ENCODE measurements at places on chromosomes 3 and 15. TPM values are rescaled to one million over a fixed set of nuclear protein-coding genes. Genes with fewer than 3 reads are reported as not detected.

Gene MAPKBP1
- total RNA-seq = 24.3 TPM

Gene SAMD7
- not detected for total RNA-seq

Gene CYP1A2
- not detected for total RNA-seq

Gene DCBLD2
- total RNA-seq = 27.2 TPM

GRCh38 chr3:125556314-125556713 lies 36.3 kb upstream of the SNX4 start:
- no peaks in the 10 kb centered on the region for H3K36me3 ChIP-seq
- H3K27me3 ChIP-seq = no peaks in the 10 kb centered on the region
- no peaks in the 10 kb centered on the region for H3K4me1 ChIP-seq
- H3K4me3 ChIP-seq = no peak overlapping the region
- no peak overlapping the region for H3K27ac ChIP-seq

DNA sequence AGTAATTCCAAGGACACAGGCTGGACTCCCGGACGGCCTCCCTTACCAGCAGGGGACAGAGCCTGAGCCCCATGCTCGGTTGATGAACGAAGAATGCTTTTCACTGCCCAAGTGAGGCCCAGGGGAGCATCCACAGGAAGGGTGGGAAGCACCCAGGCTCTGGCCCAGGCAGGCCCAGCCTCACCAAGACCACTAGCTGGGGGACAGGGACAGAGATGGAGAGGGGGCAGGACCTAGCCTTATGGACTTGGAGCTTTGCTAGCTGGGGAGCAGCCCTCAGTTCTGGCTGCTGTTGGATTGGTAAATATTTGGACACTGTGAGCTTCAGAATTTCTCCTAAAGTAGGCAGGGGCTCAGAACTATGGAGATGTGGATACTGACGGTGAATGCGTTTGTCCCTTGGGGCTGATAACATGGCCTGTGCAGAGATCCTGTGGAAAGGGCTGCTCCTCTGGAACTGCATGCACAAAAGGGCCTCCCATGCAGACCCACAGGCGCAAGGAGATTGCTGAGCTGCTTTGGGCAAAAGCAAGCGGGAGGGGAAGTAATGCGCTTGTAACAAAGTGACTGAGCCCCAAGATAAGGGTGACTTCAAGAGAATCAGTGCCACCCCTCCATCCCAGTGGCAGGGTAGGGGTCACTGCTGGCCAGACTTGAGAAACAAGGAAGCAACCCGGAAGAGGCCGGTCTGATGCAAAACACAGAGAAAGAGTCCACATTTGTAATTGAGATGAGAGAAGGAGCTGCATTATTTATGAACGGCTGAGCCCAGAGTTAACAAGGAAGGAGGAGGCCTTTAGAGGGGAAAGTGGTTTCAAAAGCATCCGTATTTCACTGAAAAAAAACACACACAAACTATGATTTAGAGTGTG lies 70.1 kb upstream of the MEF2A start:
- no peaks in the 10 kb centered on the region for H3K4me1 ChIP-seq
- peaks cover 2% of the 10 kb centered on the region for H3K27me3 ChIP-seq
- no peak for DNase-seq
- H3K4me3 ChIP-seq = no peak overlapping the region
- no peak overlapping the region for H3K27ac ChIP-seq
- no peaks in the 10 kb centered on the region for H3K36me3 ChIP-seq

- H3K36me3 ChIP-seq = peaks cover 17% of the 10 kb centered on the region
- no peaks in the 10 kb centered on the region for H3K27me3 ChIP-seq
- no peak for DNase-seq
- H3K4me3 ChIP-seq = no peak overlapping the region
- H3K4me1 ChIP-seq = no peaks in the 10 kb centered on the region
Measured at GRCh38 chr3:183807209-183807728, 18.1 kb downstream of the MAP6D1 start.

GRCh38 chr3:71968544-71968943 lies 183.6 kb upstream of the PROK2 start:
- no peaks in the 10 kb centered on the region for H3K27me3 ChIP-seq
- no peak overlapping the region for H3K27ac ChIP-seq
- no peaks in the 10 kb centered on the region for H3K4me1 ChIP-seq
- H3K36me3 ChIP-seq = no peaks in the 10 kb centered on the region

DNA sequence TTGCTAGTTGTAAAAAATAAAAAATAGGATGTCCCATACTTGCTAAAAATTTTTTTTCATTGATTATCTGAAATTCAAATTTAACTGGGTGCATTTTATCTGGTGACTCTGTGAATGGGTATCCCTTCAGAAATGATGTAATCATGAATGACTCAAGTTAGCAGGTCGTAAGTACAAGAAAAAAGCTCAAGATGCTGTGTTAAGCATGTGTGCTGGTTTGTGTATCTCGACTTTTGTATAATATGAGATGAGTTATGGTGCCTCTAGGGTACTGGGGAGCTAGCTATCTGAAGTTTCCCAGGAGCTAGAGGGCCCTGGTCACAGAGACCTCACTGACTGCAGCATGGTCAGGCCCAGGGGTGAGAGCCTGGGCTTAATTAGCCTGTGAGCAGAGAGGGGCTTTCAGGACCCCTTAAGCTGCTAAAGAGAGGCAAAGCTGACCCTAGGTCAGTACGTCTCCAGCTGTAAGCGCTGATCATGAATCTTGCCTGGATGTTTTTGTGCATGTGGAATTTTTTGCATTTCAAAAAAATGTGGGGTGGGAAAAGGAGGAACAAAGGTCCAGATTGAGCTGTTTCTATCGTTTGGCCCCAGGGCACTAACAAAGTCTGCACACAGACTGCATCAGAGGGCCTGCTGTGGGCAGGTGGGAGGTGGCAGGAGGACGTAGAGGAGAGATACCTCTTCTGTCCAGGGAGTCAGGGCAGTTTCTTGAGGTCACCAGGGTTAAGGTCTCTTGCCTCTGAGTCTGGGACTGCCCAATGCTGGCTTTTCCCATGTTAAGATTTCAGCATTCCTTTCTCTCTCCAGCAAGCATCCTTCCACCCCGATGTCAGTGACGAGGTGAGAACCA lies 233.2 kb upstream of the TPM1 start:
- H3K27me3 ChIP-seq = no peaks in the 10 kb centered on the region
- H3K27ac ChIP-seq = no peak overlapping the region
- no peaks in the 10 kb centered on the region for H3K36me3 ChIP-seq
- no peak overlapping the region for H3K4me3 ChIP-seq
- H3K4me1 ChIP-seq = no peaks in the 10 kb centered on the region
- DNase-seq = no peak

GRCh38 chr3:187368251-187369088 lies at the start of gene RTP4:
Gene RTP4, plus strand, starts transcription at chr3:187368385. Its CDS starts 57 bp downstream, at chr3:187368442.
- H3K4me1 ChIP-seq = no peaks in the 10 kb centered on the region
- no peaks in the 10 kb centered on the region for H3K27me3 ChIP-seq
- no peak for DNase-seq
- H3K36me3 ChIP-seq = no peaks in the 10 kb centered on the region
- peak within 1 kb of the TSS; percentile 74 for H3K4me3 ChIP-seq
- peak within 1 kb of the TSS; percentile 97 for H3K27ac ChIP-seq

- H3K36me3 ChIP-seq = no peaks in the 10 kb centered on the region
- no peak overlapping the region for H3K4me3 ChIP-seq
- peaks cover 4% of the 10 kb centered on the region for H3K4me1 ChIP-seq
Measured at GRCh38 chr15:66883284-66883911, 181.4 kb downstream of the SMAD6 start.

DNA sequence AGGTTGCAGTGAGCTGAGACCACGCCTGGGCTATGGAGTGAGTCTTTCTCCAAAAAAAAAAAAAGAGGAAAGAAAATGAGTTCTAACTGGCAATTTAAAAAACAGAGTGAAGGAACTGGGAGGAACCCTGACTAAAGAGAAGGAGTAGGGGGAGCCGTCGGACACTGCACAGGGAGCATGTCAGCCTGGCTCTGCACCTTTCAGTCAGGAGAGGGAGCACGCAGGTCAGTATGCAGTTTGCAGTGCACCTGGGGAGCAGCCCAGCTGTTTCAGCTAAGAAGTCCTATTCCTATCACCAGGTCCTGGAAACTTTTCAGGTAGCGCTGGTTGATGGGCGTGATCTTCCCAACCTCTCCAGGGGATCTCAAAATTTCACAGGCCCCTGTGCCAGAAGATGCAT lies 14.9 kb upstream of the ZXDC start:
- DNase-seq = no peak
- peak overlapping the region; percentile 50 for H3K27ac ChIP-seq
- no peaks in the 10 kb centered on the region for H3K36me3 ChIP-seq
- no peaks in the 10 kb centered on the region for H3K4me1 ChIP-seq
- H3K4me3 ChIP-seq = no peak overlapping the region
- H3K27me3 ChIP-seq = no peaks in the 10 kb centered on the region

All from breast epithelium (tissue), 4 donors.